NB4 (cell line): ENCODE measurements at places on chromosomes 7 and 10.

DNA sequence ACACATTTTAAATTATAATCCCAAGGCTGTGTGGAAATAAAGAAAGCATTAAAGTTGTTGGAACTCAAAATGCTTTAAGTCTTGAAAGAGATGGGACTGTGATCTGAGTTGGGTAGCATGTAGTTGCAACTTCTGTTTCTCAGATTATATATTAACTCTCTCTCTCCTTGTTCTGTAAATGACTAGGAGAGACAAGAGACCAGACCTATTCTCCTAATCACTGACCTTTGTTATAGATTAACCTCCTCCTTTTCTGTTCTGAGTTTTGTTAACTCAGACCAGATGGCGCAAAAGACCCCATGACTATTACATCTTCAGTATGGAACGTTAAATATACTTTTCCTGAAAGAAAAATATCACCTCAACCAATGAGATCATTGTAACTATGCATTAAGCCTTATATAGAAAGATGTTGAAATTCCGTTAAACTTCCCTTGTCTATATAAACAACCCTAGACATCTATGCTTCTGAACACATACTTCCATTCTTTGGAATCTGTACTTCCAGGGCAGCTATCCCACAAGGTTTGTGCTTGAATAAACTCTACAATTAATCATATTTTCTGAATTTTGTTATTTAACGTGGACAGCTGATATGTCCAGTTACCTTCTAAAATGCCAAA lies 143.5 kb upstream of the TRIM24 start:
- DNase-seq: no peak

- no peak for DNase-seq
Measured at GRCh38 chr10:121036431-121036830, 185.3 kb downstream of the WDR11 start.

GRCh38 chr10:85635650-85636049 lies 730.9 kb downstream of the GRID1 start:
- no peak for DNase-seq

- no peak for DNase-seq
Measured at GRCh38 chr7:119127706-119128105, 903.2 kb downstream of the ANKRD7 start.

DNA sequence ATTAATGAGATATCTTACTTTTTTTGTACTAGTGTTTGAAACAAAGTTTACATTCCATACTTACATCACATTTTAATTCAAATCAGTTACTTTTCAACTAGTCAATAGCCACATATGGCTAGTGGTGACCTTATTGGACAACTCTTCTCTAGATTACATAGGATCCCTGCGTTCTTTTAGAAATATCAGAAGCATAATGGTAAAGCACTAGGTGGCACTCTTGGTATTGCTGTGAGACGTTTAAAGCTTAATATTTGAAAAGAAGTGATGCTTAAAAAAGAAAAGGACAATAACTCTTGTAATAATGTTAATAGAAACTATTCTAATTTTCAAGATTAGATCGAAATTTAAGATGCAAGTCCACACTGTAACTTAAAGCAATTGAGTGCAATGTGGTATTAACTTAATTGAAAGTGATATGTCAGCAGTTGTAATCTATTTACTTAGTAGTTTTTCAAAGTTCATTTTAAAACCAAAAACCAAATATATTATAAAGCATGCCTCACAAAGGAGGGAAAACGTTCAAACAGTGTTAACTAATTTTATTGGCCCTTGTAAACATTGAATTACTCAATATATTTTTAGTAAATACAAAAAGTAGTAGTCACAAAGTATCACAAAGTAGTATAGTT lies 339.1 kb downstream of the ATRNL1 start:
- peak; percentile 41 for DNase-seq

- DNase-seq: no peak
Measured at GRCh38 chr10:128462844-128463243, 336.6 kb upstream of the MKI67 start.

- no peak for DNase-seq
Measured at GRCh38 chr10:97023401-97024167, 162.2 kb downstream of the SLIT1 start.

GRCh38 chr7:35485436-35485835 lies 209.5 kb downstream of the HERPUD2 start:
- no peak for DNase-seq
